ENCODE measurements at places on chromosomes 3 and 15.

DNA sequence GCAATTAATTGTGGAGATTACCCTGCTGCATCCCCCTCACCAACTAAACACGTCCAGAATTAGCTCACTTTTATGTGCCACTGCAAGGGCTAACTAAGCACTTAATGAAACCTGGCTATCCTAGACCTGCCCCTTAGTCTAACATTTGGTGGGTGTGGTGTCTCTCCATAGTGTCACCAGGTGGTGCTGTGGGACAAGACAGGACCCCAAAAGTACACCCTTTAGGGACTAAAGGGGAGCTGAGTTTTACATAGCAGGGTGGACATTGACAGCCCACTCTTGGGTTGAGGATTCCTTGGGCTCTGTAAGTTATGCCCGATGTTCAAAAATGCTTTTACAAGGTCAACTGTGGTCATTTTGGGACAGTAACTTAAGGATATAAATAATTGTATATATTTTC is 5.7 kb downstream of the DUT start:
- DNase-seq: no peak

- no peak for DNase-seq
Observed at GRCh38 chr3:21013566-21013965, 737.4 kb downstream of the ZNF385D start.

GRCh38 chr3:15527031-15527459 is 5.5 kb upstream of the COLQ start:
- DNase-seq: peak; percentile 88

DNA sequence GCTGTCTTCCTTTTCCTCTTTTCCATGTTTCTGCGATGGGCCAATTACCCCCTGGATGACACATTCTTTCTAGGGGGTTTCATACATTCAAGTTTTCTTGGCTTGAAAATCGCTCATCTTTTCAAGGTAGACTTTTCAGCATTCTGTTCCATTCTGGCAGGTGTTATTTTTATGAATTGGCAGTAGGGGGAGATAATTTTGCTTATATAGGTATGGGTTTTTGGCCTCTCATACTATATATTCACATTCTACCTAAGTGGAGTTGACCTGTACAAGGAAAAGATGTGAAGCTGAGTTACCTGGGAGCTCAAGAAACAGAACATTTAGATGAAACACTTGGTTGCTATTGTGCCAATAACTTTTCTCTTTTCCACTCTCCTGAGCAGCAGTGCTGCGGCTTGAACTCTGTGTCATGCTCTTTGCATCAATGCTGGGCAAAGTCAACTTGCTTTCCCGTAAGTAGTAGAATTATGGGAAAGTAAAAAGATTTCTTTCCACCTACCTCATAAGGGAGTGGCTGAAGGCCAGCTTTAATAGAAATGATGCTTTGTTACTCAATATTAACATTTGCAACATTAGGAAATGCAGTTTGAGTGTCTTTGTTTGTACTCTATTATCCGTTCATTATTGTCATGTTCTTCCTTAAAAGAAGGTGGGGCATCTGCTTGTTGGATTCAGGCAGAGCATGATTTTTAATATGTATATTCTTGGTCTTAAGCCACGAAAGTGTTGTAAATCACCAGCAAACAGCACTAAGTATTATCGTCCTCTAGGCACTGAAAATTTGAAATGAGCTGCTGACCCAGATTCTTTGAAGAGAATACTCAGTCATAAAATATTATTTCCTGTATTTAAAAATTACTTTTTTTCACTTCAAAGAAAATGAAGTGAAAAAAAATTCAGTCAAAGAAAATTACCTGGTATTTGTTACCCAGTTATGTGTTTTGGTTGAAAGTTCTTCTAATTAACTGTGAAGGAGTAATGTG is 27.7 kb upstream of the MFSD1 start:
- no peak for DNase-seq

DNA sequence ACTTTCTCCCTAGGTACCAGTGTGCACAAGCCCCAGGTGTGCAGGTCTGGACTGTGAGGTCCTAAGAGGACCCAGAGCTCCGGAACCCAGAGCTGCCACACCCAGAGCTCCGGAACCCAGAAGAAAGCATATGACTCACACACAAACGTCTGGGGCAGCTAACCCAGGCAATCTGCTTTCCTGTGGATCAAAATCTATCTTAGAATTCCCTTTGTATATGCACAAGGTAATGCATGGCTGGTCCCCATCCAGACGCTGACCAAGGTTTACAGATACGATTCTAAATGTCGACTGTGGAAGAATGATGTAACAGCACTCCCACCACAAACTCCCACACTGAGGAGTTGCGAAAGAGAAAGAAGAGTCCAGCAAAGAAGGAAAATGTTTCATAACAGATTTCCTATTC is 15.7 kb downstream of the KCNMB2 start:
- no peak for DNase-seq

DNA sequence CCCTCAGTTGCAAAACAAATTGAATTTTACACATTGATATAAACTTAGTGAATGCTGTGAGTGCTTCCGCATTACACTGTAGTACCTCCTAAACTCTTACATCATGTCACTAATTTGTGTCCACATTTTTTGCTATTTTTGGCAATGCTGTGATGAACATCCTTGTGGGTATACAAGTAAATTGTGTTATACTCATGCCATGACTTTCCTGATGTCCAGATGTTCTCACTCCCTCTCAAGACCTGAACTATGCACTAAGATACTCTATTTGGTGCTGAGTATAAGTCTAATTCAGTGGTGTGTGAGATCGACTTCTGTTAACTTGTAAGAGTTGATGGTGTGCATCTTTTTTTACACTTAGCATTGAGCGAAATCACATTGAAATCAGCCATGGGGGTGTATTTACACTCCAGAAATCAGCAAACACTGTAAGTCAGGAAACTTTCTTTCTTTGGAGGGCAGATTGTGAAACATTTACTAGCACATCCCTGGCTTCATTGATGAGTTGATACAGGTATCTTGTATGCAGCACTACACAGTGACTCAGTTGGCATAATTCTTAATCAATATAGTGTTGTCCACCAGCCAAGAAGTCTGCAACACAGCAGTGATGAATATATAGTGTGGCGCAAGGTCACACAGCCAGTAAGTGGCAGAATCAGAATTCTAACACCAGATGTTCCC is 228.1 kb upstream of the RORA start:
- DNase-seq: no peak

DNA sequence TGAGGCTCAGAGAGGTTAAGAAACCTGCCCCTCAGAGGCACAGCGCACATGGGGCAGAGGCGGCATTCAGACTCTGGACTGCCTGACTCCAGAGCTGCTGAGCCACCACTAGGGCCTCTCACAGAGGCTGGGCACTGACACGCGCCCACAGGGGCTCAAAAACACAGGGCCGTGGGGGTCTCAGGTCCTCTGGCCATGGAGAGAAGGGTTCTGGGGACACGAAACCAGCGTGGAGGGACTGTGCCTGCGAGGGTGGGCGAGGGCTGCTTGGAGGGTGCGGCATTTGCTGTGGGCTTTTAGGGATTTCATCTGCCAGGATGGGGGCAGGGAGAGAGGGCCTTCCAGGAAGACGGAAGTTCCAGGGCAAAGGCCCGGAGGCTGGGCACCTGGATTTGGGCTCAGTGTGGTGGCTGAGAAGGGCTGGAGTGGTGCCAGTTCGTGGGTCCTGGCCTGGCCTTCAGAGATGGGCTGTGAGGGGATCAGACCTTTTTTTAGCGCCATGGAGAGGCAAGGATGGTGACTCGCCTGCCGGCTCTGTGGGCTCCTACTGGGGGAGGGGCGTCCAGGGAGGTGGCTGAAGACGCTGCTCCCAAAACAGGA is 69.6 kb downstream of the EFCAB12 start:
- no peak for DNase-seq

DNA sequence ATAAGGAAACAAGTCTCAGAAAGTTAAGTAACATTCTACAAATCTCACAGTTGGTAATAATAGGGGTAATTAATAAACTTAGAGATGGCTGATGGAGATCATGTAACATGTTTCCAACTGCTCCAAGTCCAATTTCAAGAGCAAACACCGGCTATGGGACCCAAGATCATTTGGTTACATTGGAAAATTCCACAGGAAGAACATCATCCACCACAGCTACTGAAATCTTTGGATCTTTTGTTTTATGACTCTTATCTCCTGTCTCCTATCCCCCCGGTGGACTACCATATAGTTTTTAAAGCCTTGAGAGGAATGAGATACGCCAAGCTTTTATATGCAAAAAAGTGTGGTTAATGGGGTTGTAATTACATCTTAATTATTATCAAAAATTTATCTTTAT is 216.1 kb downstream of the WNT5A start:
- no peak for DNase-seq

DNA sequence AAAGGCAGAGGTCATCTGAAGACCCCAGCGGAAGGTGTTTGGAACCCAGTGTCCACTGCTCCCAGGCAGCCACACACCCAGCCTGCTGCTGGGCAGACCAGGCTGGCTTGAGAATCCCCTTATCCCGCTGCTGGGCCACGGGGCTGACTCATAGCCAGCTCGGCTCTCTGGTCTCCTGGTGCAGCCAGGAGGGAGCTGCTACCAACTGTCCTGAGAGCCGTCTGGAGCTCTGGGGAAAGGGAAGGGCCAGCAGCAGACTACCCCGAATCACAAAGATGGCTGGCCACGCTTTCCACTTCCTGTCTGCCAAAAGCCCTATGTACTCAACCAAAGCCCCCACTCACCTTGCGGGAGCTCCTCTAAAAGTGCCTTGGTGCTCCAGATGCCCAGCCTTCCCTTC is 38.3 kb downstream of the WHAMM start:
- peak; percentile 23 for DNase-seq

DNA sequence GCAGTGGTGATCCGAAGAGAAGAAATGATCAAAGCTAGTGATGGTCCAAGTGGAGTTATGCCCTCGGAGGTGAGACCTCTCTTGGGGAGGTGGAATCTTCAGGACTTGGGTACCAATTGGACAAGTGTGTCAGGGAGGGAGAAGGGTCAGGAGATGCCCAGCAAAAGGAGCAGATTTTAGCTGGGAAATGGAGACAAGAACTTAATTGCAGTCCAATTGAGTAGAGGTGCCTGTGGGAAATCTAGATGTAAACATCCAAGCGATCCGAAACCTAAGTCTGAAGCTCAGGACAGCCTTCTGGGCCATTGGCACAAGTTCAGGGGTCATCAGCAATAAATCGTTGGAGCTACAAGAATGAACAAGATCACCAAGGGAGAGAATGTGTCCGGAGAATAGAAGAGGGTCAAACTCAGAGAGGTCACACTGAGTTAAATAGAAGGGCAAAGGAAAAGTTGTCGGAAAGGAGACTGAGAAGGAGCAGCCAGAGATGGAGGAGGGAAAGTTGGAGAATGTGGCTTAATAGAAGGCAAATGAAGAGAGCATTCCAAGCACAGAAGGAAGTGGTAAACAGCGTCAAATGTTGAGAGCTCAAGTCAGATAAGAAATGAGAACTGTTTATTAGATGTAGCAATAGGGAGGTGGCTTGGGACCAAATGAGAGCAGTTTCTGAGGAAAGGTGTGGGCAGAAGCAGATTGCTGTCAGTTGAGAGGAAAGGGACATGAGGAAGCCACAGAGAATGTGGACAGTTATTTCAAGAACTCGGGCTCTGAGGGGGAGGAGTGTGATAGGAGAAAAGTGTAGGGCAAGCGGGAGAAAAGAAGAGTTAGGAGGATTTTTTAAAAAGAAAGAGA is 64.2 kb upstream of the FNDC3B start:
- DNase-seq: no peak

GRCh38 chr3:57135964-57136719 is 29.0 kb downstream of the IL17RD start:
- DNase-seq: no peak

- DNase-seq: no peak
Observed at GRCh38 chr3:27166888-27167287, 202.3 kb downstream of the NEK10 start.

- no peak for DNase-seq
Observed at GRCh38 chr3:46821553-46821952, 41.7 kb downstream of the MYL3 start.

- no peak for DNase-seq
Observed at GRCh38 chr3:49826016-49826415, 12.3 kb upstream of the UBA7 start.

- no peak for DNase-seq
Observed at GRCh38 chr3:149375501-149376196, 1.8 kb downstream of the TM4SF1 start.

DNA sequence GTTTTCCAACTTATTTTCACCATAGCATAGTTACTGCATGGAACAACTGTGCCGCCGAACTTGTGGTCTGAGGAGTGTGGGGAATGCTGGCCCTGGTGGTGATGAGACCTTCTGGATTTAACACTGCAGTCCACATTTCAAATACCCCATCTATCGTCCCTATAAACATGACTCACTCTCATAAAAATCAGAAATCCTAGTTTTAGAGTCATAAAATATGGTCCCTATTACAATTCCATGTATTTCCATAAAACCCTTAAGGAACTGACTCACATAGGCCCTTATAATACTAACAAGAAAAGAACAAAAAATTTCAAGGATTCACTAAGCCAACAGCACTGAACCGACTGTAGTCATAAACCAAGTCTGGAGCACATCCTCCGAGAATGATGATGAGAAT is 147.2 kb downstream of the FOXP1 start:
- no peak for DNase-seq

DNA sequence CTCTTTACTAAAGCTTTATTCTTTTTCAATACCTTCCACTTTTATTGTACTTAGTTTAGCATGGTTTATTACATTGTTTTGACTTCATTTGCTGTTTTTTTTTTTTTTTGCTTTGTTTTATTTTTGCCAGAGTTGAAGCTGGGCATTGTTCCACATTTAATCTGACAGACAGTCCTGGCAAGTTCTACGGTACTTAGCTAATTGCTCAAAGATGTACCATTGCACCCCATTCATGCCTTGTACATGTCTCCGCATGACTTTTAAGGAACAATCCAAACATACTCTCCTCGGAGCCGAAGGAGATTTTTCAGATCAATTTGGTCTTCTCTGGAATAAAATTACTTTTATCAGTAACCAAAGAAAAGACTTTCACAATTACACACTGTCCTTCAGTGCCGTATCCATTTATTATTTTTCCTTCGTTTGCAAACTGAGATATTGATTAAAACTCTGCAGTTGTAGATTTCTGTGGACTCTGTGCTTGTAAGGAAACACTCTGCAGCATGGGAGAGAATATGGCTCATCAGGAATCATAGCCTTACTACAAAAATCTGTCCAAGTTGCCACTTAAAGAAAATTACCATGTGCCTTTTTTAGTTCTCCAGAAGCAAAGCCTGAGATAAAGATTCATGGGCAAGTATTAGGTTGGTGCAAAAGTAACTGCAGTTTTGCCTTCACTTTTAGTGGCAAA is 952.0 kb downstream of the AGBL1 start:
- no peak for DNase-seq

GRCh38 chr3:24514119-24514518 is 19.5 kb upstream of the THRB start:
- no peak for DNase-seq

DNA sequence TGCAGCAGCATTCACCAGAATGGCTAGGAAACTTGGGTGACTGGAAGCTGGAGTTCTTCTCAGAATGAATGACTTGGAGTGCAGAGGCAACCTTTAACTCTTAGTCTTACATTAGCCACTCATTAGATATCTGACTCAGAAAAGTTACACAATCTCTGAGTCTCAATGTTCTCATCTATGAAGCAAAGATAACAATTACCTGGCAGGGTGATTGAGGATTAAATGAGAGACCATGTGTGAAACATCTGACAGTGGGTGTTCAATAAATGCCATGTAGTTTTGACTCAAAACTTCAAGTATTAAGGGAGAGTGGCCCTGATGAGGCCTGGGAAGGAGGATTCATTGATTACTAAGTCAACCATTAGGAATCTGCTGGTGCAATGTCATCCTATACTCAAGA is 48.3 kb downstream of the MRPL3 start:
- DNase-seq: no peak

- DNase-seq: no peak
Observed at GRCh38 chr3:180802837-180803236, 109.6 kb upstream of the FXR1 start.

Data from ELF-1 (cell line).